Naive thymus-derived CD8-positive, alpha-beta T cell (primary cell): ENCODE measurements at places on chromosomes 13 and 19.

- H3K27me3 ChIP-seq = no peaks in the 10 kb centered on the region
- H3K4me3 ChIP-seq = no peak overlapping the region
- peaks cover 26% of the 10 kb centered on the region for H3K4me1 ChIP-seq
- no peaks in the 10 kb centered on the region for H3K36me3 ChIP-seq
- H3K27ac ChIP-seq = no peak overlapping the region
These were observed 108.7 kb downstream of the SHISA2 start for GRCh38 chr13:25943081-25943480.

GRCh38 chr13:30408319-30409101 is 13.8 kb upstream of the UBE2L5 start:
- peak; percentile 88 for DNase-seq
- H3K27me3 ChIP-seq = no peaks in the 10 kb centered on the region
- H3K4me3 ChIP-seq = peak overlapping the region; percentile 74
- H3K27ac ChIP-seq = peak overlapping the region; percentile 81

GRCh38 chr13:24218977-24219376 is 58.5 kb downstream of the SPATA13 start:
- H3K27ac ChIP-seq = no peak overlapping the region
- H3K4me3 ChIP-seq = no peak overlapping the region
- H3K4me1 ChIP-seq = peaks cover 54% of the 10 kb centered on the region
- DNase-seq = no peak

DNA sequence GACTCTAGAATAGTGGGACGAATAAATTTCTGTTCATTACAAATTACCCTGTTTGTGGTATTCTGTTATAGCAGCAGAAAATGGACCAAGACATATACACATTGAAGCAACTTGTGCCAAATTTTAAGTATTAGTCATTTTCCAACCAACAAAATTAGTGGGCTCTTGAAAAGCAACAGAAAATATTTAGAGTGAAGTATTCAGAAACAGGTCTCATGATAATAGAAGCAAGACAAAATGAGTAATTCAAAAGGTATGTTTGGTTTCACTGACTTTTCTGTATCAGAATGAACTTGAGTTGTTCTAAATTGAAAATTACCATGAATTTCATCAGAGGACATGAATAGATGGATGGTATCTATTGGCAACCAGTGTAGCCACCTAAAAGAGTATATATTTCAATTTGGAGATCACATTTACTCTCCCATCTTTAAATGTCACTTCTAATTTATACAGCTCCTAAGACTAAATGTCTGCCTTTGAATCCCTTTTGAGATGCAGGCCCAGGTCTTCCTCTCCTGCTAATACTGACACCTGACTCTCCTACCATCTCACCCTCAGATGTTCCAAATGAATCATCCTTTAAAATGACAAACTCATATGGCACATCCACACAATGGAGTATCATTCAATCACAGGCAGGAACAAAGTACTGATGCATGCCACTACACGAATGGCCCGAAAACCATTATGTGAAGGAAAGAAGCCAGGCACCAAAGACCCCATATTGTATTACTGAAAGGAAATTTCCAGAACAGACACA is 40.7 kb upstream of the DOCK9 start:
- H3K27ac ChIP-seq = peak overlapping the region; percentile 11
- no peaks in the 10 kb centered on the region for H3K27me3 ChIP-seq
- peaks cover 70% of the 10 kb centered on the region for H3K4me1 ChIP-seq
- no peak overlapping the region for H3K4me3 ChIP-seq

DNA sequence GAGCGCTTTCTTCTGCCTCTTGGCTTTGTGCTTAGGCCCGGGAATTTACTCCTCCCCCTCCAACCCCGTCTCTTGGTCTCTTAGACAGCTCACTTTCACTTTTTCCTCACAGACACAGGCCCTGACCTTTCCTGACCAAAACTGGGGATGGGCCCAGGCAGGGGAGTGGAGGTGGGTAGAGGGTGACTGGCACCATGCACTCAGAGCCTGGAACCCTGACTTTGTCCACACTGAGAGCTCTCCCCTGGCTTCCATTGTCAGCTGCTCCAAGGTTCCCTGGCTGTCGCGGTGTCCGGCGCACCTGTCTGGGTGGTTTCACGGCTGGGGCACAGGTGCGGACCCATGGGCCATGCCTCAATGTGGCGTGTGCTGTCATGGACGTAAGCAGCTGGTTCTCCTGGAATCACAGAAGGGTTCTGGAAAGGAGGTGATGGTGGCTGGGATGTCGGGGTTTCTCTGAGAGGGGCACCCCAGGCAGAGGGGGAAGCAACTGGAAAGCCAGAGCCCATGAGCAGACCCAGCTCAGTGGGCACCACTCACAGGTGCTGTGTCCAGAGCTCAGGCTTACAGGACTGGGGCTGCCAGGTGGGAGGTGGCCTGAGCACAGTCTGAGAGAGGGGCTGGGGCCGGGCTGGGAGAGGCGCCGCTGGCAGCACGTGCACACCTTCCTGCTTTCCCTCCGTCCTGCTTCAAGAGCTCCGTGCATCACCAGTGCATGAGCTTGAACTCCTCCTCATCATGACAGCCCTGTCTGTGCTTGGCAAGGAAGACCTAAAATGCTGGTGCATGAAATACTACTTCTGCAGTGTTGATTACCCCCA is 28.0 kb upstream of the C1QTNF9 start:
- H3K36me3 ChIP-seq = peaks cover 71% of the 10 kb centered on the region
- no peak for DNase-seq
- H3K27me3 ChIP-seq = no peaks in the 10 kb centered on the region

DNA sequence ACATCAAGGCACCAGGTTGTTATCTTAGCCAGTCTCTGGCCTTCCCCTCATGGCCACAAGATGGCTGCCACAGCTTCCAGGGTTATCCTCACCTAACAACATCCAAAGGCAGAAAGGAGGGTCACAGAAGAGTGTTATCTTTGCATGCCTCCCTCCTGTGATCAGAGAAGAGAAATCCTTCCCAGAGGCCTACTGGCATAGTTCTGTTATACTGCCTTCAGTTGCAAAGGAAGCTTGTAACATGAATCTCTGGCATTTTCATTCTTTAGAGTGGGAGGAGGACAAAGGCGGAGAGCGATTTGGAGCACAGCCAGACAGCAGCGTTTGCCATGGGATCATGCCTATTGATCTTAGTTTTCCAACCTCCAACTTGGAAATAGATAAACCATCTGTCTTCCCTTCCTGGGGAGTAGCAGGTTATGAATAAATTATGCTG is 135.7 kb downstream of the DNAJC15 start:
- H3K27ac ChIP-seq = no peak overlapping the region
- H3K4me1 ChIP-seq = no peaks in the 10 kb centered on the region
- no peaks in the 10 kb centered on the region for H3K27me3 ChIP-seq
- no peaks in the 10 kb centered on the region for H3K36me3 ChIP-seq
- H3K4me3 ChIP-seq = no peak overlapping the region

DNA sequence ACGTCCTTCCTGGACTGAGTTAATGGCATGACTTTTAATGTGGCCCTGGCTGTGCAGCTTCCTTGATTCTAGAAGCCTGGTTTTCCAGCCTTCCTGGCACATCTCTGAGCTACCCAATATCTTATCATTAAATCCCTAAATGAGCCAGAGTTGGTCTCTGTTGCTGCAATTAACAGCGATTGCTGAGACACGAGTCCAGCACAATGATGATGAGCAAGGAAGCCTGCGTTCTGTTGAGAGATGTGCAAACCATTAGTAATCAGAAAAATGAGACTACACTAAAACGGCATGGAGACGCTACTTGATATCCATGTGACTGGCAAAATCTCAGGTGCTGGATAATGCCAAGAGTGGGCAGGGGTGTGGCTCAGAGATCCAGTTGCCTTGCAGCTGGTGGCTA is 26.2 kb downstream of the GPR42 start:
- H3K36me3 ChIP-seq = no peaks in the 10 kb centered on the region
- DNase-seq = no peak
- H3K27me3 ChIP-seq = peaks cover 10% of the 10 kb centered on the region
- no peak overlapping the region for H3K27ac ChIP-seq
- H3K4me3 ChIP-seq = no peak overlapping the region

DNA sequence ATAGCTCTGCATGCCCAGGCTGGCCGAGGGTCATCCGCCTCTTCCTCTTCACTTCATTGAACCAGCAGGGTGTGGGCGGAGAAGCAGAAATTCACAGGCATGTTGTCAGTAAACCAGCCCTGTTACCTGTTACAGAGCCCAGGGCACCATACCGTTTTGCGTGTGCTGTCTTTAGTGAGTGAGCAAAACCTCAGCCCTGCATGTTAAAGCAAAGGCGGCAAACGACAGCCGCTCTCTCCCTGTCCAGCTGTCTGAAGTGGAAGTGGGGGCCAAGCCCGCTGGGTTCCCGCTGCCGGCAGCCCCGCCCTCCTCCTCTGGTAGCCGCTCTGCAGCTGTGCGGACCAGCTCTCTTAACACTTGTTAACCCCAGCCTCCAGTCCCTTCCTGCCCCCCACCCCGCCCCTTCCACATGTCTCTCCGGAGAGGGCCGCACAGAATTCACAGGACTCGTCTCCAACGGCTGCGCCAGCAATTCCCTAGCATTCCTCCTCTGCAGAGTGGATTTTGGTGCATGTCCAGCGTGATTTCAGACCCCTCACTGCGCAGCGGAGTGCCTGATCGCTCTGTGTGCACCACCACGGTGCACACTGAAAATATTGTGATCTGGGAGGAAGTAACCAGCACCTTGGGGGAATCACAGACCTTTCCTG is 12.7 kb downstream of the KLHL26 start:
- no peaks in the 10 kb centered on the region for H3K36me3 ChIP-seq
- H3K27ac ChIP-seq = peak overlapping the region; percentile 61
- DNase-seq = no peak

- H3K36me3 ChIP-seq = no peaks in the 10 kb centered on the region
- peaks cover 17% of the 10 kb centered on the region for H3K27me3 ChIP-seq
- H3K4me3 ChIP-seq = no peak overlapping the region
- H3K27ac ChIP-seq = no peak overlapping the region
These were observed 128.7 kb downstream of the UQCRFS1 start for GRCh38 chr19:29084266-29084665.

DNA sequence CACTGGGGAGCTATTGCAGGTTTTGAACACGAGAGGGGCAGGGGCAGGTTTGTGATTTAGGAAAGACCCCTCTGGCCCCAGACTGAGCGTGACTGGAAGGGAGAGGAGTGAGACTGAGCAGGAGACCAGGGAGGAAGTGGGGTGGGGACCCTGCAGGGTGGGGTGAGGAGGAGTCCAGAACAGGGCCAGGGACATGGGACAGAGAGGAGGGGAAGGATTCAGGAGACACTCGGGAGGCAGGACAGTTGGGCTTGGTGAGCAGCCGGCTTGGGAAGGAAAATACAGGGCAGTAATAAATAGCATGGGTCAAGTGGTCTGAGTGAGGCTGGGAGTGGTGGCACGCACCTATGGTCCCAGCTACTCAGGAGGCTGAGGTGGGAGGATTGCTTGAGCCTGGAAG is 9.4 kb downstream of the FOSB start:
- no peaks in the 10 kb centered on the region for H3K36me3 ChIP-seq
- peak overlapping the region; percentile 60 for H3K4me3 ChIP-seq
- no peak for DNase-seq
- H3K4me1 ChIP-seq = peaks cover 42% of the 10 kb centered on the region

DNA sequence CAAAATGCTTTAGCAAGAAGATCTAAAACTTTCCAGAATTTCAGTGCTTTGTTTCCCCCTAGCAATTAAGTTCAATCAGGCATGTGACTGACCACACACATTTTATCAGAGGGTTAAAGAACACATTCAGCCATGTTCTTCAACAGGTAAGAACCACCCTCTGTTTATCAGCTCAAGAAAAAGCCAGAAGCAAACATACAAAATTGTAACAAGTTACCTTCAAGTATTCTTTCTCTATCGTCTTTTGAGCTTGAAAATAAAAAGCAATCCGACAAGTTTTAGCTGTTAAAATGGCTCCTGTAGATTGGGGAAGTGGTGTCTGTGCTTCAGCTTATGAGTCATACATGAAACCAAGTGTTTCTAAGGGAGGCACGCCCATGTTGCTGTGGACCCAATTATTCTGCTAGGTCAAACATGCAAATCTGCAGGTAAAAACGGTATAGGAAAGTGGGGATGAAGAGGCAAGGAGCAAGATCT is at the start of gene ELF1:
Gene ELF1, minus strand, starts transcription at position 306 of the 477 bp plus-strand sequence. CDS start 37,262 bp downstream, outside the sequence.
- peaks cover 45% of the 10 kb centered on the region for H3K4me1 ChIP-seq
- DNase-seq = peak; percentile 74
- H3K4me3 ChIP-seq = peak within 1 kb of the TSS; percentile 91
- no peaks in the 10 kb centered on the region for H3K36me3 ChIP-seq
- H3K27ac ChIP-seq = peak within 1 kb of the TSS; percentile 97

GRCh38 chr19:35733180-35734125 is 8.8 kb downstream of the IGFLR1 start:
- no peaks in the 10 kb centered on the region for H3K27me3 ChIP-seq
- peak overlapping the region; percentile 82 for H3K27ac ChIP-seq
- peaks cover 32% of the 10 kb centered on the region for H3K4me1 ChIP-seq
- DNase-seq = no peak

DNA sequence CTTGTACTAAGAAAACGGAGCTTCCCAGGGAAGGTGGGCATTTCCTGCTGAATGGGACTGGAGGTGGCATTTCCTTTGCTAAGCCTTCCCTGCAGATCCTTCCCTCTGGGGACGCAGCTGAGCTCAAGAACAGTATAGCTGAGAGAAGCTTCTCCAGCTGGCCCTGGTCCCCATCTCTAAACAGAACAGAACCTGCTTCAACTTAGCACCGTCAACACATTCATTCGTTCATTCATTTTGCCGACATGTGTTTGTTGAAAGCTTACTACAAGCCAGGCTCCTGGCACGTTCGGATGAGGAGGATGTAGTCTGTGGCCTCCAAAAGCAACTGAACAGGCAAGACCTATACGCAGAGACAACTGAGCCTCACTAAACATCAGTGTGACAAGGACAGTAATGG is 36.6 kb upstream of the PEPD start:
- no peaks in the 10 kb centered on the region for H3K36me3 ChIP-seq
- no peaks in the 10 kb centered on the region for H3K4me1 ChIP-seq

DNA sequence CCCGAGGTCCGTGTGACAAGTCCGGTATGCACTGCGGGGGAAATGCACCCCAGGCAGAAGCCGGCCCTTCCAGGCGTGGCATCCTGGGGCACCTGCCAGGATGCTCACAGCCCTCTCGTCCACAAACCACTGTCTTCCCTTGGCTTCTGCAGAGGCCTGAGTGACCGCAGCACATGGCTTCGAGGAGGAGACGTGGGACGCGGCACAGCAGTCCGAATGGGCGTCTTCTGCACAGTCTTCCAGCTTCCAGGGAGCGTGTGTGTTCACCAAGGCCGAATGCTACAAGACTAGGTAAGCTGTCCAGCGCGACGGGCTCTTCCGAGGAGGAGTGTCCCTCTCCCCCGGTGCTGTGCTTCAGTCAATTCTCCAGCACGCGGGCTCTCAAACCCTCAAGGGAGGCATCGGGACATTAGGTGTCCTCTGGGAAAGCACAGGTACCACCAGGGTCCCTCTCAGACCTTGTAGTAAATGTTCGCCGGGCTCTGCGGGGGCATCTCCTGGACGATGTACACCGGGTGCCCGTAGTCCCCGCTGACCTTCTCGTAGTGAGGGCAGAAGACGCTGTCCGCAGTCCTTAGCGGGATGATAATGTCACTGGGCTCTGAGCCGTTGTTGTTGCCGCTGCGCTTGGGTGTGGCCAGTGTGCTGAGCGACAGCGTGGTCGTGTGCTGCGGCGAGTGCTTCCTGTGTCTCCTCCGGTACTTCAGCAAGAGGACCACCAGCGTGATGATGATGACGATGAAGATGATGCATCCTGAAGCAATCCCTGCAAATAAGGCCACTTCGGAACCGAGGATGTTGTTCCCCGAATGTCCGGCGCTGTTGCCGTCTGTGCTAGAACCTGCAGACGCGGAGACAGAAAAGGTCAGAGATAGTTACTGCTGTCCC is 42.6 kb downstream of the EFNB2 start:
- no peak overlapping the region for H3K27ac ChIP-seq
- peaks cover 7% of the 10 kb centered on the region for H3K36me3 ChIP-seq
- H3K27me3 ChIP-seq = peaks cover 70% of the 10 kb centered on the region
- no peak for DNase-seq
